ENCODE measurements at places on chromosomes 16 and 17.

DNA sequence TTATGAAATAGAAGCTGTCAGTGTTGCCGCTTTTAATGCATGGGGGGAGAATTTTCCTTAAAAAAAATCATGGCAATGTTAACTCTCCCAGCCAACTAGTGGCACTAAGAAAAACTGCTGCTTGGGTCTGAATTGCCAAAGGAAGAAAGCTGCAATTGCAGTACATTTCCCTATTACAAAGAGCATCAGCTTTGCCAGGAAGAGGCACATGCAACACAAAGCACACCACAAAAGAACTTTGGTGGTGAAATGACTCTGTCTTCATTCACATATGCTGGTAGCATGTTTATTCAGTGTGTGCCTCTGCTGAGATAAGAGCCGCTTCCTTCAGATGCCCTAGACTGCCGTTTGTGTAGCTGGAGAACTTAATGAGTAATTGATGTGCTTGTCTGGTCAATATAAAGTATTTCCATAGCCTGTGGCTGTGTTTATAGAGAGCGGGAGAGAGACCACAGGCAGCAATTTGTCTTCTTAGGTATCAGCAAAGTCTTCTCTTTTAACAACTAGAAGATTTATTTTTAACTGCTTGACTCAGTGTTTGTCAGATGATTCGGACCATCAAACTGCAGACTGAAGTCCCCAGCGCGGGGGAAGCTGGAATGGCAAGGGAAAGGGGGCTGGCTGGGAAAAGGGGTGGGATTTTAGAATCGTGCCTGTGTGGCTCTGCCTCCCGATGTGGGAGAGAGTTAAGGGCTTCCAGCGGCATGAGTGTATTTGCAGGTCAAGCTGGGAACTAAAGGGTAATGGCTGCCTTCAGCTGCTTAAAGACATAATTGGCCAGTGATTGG, 115.1 kb downstream of the MRTFB start:
- H3K4me3 ChIP-seq = peak overlapping the region; percentile 31
- H3K27me3 ChIP-seq = no peaks in the 10 kb centered on the region
- H3K4me1 ChIP-seq = peaks cover 61% of the 10 kb centered on the region
- ATAC-seq = peak; percentile 75

DNA sequence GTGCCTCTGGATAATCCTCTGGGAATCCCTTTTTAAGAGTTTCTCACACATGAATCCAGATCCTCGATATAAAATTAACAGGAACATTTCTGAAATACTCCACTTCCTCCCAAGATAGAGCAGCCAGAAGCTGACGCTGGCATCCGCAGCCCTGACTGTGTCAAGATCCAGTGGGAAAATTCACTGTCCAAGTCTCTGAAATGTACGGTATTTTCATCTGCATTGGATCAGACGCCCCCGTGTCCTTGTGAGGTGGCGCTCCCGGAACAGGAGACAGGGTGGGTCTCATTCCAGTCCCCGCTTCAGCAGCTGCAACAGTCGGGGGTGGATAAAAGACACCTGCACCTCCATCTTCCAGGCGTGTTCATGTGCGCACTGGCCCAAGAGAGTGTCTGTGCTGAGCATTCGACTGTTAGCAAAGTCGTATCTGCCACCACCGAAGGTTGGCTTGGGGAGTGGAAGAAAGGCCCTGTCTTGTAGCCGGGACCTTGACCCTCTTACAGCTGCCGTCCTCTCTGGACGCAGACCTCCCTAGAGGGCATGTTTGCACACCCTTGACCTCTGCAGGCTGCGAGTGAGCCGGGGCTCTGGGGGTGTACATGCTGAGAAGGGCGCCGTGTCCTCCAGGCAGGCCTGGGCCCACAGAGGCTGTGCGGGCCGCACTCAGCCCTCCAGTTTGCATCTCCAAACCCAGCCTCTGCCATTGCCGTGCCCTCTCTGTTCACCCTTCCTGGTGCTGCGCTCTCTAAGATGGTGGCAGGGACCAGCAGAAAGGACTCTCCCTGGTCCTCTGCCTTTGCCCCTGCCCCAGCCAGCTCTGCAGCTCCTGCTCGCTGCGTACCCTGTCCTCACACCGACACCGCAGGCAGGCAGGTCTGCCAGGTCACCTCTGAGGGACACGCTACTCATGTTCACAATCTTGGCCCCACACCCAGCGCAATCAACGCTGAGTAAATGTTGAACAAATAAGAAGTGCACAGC, 72.0 kb upstream of the CHMP6 start:
- H3K4me3 ChIP-seq = no peak overlapping the region
- H3K27ac ChIP-seq = peak overlapping the region; percentile 64
- peaks cover 4% of the 10 kb centered on the region for H3K4me1 ChIP-seq
- peaks cover 74% of the 10 kb centered on the region for H3K36me3 ChIP-seq

DNA sequence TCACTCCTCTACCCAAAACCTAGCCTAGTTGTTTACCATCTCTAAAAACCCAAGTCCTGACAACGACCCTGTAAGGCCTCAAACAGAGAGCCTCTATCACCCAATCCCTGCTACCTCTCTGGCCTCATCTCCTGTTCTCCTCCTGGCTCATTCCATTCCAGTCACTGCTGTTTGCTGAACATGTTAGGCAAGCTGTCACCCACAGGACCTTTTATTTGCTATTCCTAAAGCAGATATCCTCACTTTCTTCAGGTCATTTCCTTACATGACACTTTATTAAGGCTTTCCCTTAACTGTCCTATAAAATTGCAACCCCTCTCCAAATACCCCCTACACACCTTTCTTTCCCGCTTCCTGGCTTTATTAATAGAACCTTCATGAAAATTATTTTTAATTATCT, 85.1 kb downstream of the KANSL1 start:
- H3K27ac ChIP-seq = peak overlapping the region; percentile 50
- ATAC-seq = no peak

DNA sequence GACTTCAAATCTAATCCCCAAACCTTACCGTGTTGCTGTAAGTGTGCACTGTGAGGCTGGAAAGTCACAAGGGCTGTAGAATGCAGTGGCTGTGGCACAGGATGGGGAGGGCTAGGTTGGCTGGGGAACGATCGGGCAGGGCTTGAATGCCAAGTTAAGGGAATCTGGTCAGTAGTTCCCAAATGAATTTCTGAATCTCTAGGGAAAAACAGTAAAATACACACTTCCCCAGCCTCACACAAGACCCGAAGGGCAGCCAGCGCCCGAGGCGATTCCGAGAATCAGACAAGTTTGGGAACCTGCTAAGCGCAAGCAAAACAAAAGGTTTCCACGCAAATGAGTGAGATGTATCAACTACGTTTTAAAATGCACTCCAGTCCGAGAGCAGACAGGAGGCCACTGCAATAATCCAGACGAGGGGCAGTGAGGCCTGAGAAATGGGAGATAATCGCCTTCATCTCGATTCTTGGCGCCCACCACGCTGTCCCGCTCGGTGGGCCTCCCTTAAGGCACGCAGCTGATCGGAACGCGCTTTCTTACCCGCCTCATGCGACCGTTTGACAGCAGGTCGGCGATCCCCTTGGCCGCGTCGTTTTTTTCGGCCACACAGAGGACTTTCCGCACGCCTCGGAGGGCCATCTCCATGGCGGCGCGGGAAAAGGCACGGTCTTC, 599 bp downstream of the TOP3A start:
- ATAC-seq = no peak
- H3K27me3 ChIP-seq = no peaks in the 10 kb centered on the region
- H3K36me3 ChIP-seq = peaks cover 48% of the 10 kb centered on the region
- H3K27ac ChIP-seq = peak overlapping the region; percentile 88
- H3K4me3 ChIP-seq = peak overlapping the region; percentile 94

DNA sequence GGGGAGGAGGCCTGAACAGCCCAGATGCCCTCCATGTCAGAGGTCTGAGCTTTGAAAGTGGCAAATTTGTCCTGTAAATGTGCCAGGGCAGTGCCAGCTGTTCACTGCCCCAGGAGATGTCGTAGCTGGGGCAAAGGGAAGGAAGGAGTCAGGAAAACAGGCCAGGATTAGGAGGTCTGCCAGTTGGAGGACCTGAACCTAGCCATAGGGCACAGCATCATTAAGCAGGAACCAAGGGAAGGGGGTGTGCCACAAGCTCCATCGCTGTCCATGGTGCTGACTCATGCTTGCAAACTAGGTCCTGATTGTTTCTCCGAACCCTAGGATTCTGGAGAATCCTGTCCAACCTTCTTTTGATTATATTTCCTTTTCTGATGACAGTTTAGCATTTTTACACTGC, 124.2 kb downstream of the TMEM132E start:
- H3K4me1 ChIP-seq = no peaks in the 10 kb centered on the region
- ATAC-seq = no peak
- H3K27ac ChIP-seq = no peak overlapping the region

DNA sequence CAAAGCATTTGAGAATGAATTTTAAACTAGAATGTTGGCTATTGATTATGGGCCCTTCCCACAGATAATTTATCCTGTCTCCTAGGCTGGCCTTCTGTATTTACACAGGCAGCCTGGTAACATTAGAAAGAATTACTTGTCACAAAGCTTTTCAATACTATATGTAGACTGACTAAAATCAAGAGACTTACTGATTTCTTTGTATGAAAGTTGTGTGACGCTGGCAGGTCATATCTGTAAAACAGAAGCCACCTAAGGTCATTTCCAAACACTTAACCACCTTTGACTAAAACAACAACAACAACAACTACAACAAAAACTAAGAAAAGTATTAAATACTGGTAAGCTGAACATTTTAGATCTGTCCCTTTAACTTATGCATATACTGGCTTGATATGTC, 329.0 kb upstream of the TBX2 start:
- no peak for ATAC-seq
- no peaks in the 10 kb centered on the region for H3K27me3 ChIP-seq
- H3K36me3 ChIP-seq = no peaks in the 10 kb centered on the region
- H3K4me3 ChIP-seq = no peak overlapping the region
- no peaks in the 10 kb centered on the region for H3K4me1 ChIP-seq

GRCh38 chr17:4004517-4005295, 40.5 kb upstream of the ATP2A3 start:
- H3K4me3 ChIP-seq = no peak overlapping the region
- ATAC-seq = peak; percentile 42
- peak overlapping the region; percentile 17 for H3K27ac ChIP-seq
- peaks cover 46% of the 10 kb centered on the region for H3K36me3 ChIP-seq
- H3K4me1 ChIP-seq = no peaks in the 10 kb centered on the region
- peaks cover 2% of the 10 kb centered on the region for H3K27me3 ChIP-seq

- H3K27me3 ChIP-seq = peaks cover 87% of the 10 kb centered on the region
- peaks cover 13% of the 10 kb centered on the region for H3K4me1 ChIP-seq
- H3K36me3 ChIP-seq = no peaks in the 10 kb centered on the region
- no peak overlapping the region for H3K4me3 ChIP-seq
- ATAC-seq = no peak
These were observed 7.8 kb downstream of the LPO start for GRCh38 chr17:58246104-58246740.

GRCh38 chr17:16652847-16653366, 743 bp downstream of the ZNF624 start:
- no peak for ATAC-seq
- H3K4me1 ChIP-seq = peaks cover 4% of the 10 kb centered on the region
- H3K36me3 ChIP-seq = peaks cover 5% of the 10 kb centered on the region

GRCh38 chr17:18860161-18860972, 2.4 kb downstream of the PRPSAP2 start:
- no peak for ATAC-seq
- H3K4me3 ChIP-seq = no peak overlapping the region
- H3K36me3 ChIP-seq = no peaks in the 10 kb centered on the region
- H3K27me3 ChIP-seq = no peaks in the 10 kb centered on the region
- peaks cover 5% of the 10 kb centered on the region for H3K4me1 ChIP-seq

DNA sequence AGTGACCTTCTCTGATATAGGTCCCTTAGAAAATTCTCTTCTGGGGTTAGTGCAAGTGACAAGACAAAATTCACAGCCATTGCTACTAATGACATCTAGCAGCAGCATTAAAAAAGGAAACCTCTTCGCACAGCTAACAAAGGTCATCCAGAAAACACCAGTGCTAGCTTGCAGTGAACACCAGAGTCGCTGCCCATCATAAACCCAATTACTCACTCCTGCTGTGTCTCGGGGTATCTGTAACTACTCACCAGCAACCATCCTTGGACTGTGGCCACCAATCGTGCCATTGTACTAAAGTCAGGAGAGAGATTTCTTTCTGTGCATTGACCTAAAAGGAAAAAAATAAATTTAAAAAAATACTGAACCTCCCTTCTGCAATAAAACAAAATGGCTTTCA, 1494.7 kb upstream of the CDH8 start:
- no peaks in the 10 kb centered on the region for H3K27me3 ChIP-seq
- H3K27ac ChIP-seq = no peak overlapping the region
- no peak overlapping the region for H3K4me3 ChIP-seq
- no peak for ATAC-seq
- H3K36me3 ChIP-seq = no peaks in the 10 kb centered on the region

Data from gastroesophageal sphincter (tissue), 4 donors.